ENCODE measurements at places on chromosomes 3 and 15.

DNA sequence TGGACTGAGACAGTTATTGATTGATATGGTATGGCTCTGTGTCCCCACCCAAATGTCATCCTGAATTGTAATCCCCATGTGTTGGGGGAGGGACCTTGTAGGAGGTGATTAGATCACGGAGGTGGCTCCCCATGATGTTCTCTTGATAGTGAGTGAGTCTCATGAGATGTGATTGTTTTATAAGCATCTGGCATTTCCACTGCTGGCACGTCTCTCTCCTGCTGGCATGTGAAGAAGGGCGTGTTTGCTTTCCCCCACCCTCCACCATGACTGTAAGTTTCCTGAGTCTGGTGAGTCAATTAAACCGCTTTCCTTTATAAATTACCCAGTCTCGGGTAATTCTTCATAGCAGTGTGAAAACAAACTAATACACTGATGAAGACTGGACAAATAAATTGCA, 105.6 kb upstream of the MELTF start:
- DNase-seq, result no peak

- no peak for DNase-seq
Measured at GRCh38 chr3:18258492-18258891, 166.6 kb downstream of the SATB1 start.

DNA sequence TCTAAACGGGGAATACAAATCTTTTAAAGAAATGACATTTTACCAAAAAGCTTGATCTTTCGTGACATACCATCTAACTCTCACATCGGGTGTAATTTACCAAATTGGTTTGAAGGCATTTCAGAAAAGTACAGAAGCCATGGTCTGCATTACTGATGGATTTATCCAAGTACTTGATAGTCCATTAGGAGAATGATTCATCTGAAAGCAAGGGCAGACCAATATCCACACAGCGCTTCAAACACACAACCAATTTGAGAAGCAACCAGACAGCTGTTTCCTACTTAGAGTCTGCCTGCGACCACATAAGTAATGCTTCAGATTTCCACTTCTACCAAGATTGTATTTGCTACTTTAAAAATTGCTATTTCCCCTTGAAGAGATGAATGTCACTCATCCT, 697.6 kb upstream of the ALCAM start:
- DNase-seq, result no peak

DNA sequence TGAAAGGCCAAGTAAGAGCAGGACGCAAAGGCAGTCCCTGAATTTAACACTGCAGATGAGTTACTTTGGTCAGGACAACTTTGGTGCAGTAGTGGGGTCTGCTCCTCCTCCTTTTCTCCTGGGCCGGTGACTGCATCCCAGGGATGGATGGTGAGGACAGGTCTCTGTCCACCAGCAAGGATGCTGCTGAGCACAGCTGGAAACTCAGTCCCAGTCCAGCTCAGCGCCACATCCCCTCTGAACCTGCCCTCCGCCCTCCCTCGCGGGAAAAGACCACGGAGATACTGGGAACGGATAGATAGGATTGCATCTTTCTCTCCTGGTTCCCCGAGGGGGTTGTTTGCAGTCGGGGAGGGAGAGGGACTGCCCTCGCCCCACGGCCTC, 13.8 kb downstream of the GRAMD2A start:
- DNase-seq, result peak; percentile 44

GRCh38 chr3:141379250-141379966, 11.1 kb downstream of the ZBTB38 start:
- DNase-seq, result no peak

DNA sequence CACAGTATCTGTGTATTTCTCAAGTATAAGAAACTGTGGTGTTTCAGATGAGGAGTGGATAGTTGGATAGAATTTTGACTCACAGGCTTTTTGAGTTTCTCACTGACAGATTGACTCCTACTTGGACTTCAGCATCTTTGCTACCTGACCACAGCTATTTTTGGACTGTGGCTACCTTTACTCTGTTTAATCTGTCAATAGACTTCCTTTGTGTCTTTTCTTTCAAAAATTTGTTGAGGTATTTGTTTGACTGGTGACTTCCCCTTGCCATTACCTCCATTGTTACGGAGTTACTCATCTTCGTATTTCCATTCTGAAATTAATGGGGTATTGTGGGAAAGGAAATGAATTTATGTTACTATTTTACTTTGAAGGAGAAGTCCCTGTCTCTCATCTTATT, 123.8 kb downstream of the AGBL1 start:
- DNase-seq, result no peak

- DNase-seq, result no peak
Measured at GRCh38 chr3:164781755-164782154, 296.5 kb downstream of the SI start.

DNA sequence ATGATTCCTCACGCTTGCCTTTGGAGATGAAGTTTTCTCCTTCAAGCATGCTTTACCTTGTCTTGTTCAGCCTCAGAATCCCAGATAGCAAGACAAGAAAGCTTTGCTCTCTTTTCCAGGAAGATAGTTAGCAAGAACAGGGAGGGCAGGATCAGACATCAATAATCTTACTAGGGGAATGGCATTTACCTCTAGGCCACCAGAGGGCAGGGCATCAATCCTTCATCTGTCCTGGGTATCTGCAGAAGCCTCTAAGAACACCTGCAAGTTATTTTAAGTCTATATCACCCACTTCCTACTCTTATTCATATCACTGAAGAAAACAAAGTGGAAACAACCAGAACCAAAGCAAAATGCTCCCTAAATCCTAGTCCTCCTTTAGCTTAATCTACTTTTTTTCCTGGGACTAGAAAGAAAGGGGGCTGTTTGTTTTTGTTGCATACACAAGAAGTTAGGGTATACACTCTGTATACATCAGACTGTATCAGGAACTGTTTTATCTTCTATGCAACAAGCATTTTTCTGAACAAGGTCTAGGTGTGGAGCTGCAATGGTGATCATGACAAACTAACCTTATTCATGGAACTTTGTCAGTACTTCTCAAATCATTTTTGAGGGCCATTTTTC, 862.5 kb downstream of the CADM2 start:
- DNase-seq, result peak; percentile 3

- no peak for DNase-seq
Measured at GRCh38 chr15:44308889-44309288, 20.4 kb downstream of the GOLM2 start.

GRCh38 chr3:74591946-74592345, 22.5 kb downstream of the CNTN3 start:
- DNase-seq, result no peak

GRCh38 chr15:98873441-98874218, 134.0 kb downstream of the PGPEP1L start:
- DNase-seq, result no peak

DNA sequence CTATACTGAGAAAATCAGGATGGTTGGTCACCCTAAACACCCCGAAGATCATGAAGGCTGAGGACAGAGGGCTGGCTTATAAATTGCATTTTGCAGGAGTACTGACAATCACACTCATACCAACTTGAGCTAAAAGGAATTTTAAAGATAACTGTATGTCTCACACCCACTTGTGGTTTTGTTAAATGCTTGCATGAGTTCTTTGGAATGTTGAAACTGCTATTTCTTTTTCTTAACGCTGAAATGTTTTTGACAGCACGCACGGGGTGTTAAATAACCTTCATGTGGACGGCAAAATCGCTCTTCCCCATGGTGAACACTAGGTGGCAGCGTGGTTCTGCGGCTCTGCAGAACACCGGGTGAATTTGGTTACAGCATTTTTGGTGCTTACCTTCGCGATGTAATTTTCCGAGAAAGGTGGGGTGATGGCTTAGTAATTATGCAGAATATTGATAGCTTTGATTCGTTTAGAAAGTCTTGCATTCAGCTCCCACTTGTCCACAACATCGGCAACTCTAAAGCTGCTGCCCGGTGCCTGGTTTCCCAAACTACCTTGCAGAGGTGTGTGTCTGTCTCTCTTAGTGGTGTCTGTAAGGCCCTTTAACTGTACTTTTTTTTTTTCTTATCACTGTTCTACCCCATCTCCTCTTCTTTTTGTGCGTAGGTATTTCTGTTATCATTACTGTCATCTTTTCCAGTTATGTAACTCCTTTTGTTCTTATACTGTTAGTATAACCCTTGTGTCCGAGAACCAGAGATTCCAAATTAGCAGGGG, 51.7 kb downstream of the ARNT2 start:
- peak; percentile 80 for DNase-seq

GRCh38 chr3:15438983-15439382, 11.6 kb downstream of the EAF1 start:
- DNase-seq, result no peak

DNA sequence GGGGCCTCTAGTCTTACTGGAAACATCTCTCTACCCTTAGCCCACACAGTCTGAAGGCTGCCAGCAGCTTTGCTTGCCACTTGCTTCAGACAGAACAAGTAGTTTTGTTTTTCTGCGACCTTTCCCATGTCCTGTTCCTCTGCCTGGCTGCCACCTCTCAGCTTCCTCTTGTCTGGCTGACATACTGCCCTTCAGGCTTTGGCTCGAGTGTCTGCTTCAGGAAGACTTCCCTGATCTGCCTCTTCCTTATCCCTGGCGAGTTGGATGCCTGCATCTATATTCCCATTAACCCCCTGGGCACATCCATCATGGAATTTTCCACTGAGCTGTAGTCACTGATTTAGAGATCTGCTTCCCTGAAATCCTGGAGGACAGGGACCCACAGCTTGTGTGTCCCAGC, 25.1 kb upstream of the CPNE9 start:
- no peak for DNase-seq

GRCh38 chr15:58588096-58588495, 156.3 kb downstream of the LIPC start:
- no peak for DNase-seq

DNA sequence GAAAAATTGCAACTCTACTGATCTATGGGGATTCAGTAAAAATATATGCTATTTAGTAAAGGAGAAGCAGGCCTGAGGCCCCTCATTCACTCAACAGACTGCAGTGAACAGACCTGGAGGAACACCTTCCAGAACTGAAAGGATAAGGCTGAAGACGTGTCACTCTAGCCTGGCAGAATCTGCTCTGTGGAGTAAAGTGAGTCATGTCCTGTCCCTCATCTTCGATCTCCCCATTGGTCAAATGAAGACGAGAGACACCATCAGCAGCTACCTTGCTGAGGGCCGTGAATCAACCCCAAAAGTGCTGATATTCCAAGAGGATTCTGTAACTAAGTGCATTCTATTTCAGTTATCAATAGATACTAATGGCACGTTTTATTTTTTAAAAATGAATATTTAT, 359.7 kb downstream of the FGF12 start:
- DNase-seq, result no peak

DNA sequence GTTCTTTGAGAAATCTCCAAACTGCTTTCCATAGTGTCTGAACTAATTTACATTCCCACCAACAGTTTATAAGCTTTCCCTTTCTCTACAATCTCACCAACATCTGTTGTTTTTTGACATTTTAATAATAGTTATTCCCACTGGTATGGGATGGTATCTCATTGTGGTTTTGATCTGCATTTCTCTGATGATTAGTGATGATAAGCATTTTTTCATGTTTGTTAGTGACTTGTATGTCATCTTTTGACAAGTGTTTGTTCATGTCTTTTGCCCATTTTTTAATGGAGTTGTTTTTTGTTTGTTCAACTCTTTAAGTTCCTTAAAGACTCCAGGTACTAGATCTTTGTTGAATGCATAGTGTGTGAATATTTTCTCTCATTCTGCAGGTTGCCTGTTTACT, 116.6 kb upstream of the TSC22D2 start:
- no peak for DNase-seq

DNA sequence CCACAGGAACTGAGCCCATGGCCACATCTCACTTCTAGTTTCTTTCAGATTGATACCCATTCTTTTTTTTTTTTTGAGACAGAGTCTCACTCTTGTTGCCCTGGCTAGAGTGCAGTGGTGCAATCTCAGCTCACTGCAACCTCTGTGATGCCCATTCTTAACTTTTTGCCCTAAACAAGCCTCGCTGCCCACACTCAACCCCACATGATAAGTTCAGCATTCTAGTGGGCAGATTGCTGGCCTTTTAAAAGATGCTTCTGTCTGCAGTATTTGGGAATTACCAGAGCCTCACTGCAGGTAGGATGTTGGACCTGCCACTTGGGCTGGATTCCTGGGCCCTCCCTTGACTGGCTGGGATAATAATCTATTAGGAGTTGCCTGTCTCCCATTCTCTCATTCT, 51.0 kb downstream of the TRANK1 start:
- no peak for DNase-seq

DNA sequence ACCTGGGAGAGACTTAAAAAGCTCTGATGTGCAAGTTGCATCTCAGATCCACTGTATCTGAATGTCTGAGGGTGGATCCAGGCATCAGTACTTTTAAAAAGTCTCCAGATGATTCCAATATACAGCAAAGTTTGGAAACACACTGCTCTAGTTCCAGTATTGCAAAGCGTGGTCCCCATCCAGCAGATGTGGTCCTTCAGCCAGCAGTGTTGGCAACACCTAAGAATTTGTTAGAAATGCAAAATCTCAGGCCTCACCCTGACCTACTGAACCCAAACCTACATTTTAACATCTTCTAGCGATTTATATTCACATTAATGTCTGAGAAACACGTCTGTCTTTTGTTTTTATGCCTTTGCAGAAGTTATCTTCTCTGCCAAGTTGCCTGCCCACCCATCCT, 32.2 kb upstream of the SGO1 start:
- no peak for DNase-seq

DNA sequence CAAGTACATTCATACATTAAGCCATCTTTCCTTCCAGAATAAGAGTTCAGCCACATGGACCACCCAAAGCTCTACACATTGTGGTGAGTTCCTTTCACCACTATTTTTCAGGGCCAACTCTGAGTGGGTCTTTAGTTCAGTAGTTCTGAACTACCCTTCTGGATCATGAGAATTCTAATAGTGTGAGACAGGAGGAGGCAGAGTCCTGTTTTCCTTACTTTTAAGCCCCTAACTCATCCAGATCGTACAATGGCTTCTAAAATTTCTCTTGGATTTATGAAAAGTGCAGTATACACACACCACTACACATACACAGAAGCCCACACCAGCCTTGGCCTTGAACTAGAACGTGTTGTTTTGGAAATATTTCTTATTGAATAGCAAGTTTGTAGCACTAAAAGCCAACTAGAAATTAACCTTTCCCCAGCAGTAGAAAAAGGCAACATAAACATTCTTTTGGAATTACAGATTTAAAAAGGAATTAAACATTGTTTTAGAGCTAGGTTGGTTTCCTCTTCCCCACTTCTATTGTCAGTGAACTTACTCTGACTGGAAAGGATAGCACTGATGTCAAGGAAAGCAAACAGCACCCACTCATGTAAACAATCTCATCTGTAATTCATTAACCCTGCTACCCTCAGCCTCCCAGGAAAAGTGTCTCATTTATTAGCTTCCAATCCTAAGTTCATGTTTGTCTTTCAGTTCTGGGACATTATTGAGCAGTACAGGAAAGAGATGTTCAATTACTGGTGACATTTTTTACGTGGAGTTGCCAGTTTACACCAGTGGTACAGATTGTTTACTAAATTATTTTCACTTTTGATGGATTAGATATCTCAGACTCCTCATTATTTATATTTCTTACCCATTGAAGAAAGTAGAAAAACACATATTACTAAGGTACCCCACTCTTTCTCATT, 95.7 kb upstream of the AGTR1 start:
- no peak for DNase-seq

- no peak for DNase-seq
Measured at GRCh38 chr15:81174125-81174791, 22.4 kb upstream of the IL16 start.

Measured in HuH-7.5 (cell line).